ENCODE measurements at places on chromosomes 2 and 18.
A peak's percentile ranks its signal among the peaks of the same experiment; 100 is the strongest.

DNA sequence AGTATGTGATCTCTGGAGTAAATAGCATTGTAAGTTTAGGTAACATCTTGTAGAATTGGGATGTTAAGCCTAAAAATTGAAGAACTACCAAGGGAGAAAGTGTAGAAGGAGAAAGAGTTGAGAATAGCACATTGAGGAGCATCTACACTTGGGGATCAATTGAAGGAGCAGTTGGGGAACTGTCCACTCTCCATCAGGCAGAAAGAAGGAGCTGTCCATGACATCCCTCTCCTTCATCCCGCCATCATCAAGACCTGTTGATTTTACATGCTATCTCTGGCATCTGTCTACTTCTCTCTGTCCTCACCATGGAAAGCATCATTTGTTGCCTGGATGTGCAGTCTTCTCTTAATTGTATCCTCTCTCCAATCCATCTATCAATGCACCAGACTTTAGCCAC, 87.8 kb downstream of the CCDC141 start:
- DNase-seq: no peak

DNA sequence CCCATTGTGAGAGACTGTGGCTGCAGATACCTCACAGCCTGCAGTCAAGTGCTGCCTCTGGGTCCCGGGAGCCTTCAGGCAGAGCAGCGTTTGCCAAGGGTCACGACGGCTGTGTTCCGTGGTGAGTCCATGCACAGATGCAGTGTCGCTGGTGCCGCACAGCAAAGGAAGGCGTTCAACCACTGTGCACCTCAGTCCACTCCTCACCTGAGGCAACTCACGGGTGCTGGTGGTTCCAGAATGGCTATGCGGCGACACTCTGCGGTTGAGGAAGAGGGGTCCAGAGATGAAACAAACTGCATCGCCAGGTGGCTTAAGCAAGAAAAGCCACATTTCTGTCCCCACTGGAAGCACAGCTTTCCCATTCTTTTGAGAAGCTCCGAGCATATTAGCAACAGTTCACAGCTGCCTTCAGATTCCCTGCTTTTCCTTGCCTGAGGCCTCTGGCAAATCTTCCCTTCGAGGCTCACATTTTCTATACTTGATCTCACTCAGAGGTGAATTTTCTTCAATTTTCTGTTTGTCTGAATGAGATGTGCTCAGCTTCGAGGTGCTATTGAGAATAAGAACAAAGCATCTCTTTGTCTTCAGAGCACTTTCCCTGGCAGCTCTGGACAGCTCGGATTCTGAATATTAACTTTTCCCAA, 208.8 kb upstream of the TWIST2 start:
- DNase-seq: no peak

DNA sequence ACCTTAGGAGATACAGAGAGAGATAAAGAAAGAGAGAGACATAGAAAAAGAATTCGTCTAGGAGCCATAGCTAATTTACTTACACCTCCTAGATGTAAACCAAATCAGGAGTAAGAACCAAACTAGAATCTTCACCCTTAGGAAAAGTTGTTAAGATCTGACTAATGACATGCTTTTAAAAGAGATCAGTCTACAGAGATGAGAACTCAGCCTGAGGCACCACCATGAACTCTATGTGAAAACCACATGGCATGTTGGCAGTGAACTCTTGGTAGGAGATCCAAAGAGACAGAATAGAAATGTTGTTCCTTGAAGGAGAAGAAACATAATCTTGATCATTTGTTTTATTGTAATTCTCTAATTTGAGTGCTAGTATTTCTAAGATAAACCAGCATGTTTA, 585.4 kb upstream of the ID2 start:
- DNase-seq: no peak

GRCh38 chr2:23680951-23681350, 246.0 kb downstream of the ATAD2B start:
- DNase-seq: no peak

DNA sequence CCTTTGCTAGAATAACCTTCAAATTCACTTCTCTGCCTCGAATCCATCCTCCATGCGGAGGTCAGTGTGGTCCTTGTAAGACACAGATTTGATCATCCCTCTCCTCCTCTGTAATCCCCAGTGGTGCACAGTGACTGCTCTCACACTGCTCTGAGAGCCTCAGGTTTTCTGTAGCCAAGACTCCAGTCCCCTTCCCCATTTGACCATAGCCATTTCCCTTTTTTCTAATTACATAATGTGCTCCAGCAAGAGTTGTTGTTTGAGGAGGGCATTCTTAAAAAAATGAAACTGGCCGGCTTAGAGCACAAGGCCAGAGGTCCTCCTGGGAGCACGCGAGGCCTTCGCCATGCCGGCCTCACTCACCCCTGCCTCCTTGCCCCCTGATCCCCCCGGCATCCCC, 34.7 kb upstream of the LPIN1 start:
- no peak for DNase-seq

- DNase-seq: no peak
Observed at GRCh38 chr2:217742276-217742675, 260.5 kb downstream of the TNS1 start.

- no peak for DNase-seq
Observed at GRCh38 chr2:65491381-65491905, 59.0 kb upstream of the SPRED2 start.

GRCh38 chr2:31383471-31384153, 30.9 kb downstream of the XDH start:
- no peak for DNase-seq

GRCh38 chr2:222566229-222566628, 89.7 kb downstream of the FARSB start:
- DNase-seq: no peak

GRCh38 chr18:8004792-8005191, 437.7 kb downstream of the PTPRM start:
- DNase-seq: no peak

- no peak for DNase-seq
Observed at GRCh38 chr2:101187131-101187530, 35.9 kb upstream of the TBC1D8 start.

GRCh38 chr2:151823651-151824050, 4.6 kb downstream of the ARL5A start:
- DNase-seq: peak; percentile 65

GRCh38 chr2:240467659-240468302, 32.3 kb downstream of the GPC1 start:
- DNase-seq: no peak

GRCh38 chr2:101486994-101487393, 12.1 kb upstream of the RFX8 start:
- no peak for DNase-seq

DNA sequence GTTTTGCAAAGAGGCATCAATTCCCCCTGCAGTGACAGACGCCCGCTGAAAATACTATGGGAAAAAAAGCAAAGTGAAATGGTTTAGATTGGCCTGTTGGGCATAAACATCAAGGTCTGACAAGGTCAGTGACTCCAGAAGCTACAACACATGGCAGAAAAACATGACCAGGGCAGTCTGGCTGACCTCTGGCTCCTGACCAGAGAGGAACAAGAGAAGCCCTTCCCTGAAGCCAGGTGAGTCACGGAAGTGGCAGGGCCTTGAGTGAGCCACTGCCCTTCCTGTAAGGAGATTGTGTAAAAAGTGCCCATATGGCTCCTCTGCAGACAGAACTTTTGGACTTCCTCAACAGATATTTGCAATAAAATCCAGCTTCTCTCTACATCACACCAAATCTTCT, 72.0 kb downstream of the DNER start:
- no peak for DNase-seq

GRCh38 chr2:100835006-100835659, 15.2 kb downstream of the NPAS2 start:
- no peak for DNase-seq

DNA sequence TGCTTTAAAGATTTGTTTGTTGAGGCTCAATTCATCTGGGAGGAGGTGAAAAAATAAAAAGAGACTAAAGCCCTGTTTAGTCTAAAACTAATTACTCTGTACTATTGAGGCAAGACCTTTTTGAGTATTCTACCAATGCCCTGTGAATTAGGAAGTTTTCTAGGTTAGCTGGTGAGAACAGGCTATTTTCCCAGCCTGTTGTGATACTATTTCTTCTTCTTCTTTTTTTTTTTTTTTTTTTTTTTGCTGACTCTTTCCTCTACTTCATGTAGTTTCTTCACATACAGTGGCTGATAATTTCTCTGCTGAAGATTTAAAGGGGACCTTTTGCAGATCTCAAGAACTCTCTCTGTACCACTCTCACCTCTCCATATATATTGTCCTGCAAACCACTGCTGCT, 8.8 kb upstream of the TMEM87B start:
- no peak for DNase-seq

DNA sequence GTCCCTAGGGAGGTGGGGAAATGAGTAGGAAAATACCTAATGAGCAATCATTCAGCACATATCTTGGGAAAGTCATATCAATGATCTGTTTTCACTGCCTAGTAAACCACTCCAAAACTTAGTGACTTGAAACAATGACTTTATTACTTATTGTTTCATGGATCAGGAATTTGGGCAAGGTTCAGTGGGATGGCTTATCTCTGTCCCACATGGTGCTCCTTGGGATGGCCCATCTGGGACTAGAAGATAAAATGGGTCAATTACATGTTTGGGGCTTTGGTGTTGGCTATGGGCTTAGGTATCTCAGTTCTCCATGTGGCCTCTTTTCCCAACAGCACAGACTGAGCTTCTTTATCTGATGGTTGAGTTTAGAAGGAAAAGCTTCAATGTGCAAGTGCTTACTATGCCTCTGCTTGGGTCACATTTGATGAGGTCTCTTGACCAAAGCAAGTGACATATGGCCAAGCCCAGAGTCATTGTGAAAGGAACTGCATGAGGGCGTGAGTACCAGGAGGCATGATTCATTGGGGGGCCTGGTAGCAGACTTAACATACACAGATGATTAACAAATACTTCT, 218.1 kb upstream of the TNP1 start:
- DNase-seq: peak; percentile 71

GRCh38 chr2:102130647-102130991, 11.9 kb upstream of the IL1R1 start:
- DNase-seq: no peak

- no peak for DNase-seq
Observed at GRCh38 chr2:288758-289361, 969 bp upstream of the ALKAL2 start.

GRCh38 chr18:45222180-45222579, 393.1 kb upstream of the SLC14A2 start:
- DNase-seq: no peak

DNA sequence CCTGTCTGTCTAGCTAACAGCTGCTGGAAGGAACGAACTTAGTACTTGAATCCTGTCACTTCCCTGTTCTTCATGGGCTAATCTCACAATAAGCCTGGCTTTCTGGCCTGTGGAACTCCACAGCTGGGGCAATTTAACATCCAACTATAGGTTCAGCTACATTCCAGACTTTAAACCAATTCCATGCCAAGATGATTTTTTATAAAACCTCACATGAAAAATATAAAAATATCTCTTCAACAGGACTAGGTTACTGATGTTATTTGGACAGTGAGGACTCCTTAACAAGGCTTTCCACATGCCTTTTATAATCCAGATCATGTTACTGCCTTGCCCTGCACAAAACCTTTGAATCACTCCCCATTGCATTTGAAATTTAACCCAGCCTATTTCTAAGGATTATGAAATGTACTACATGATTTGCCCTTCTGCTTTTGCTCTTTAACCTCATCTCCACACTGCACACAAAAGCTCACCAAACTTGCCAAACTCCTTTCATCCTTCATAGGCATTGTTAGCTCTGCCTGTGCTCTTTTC, 863.2 kb upstream of the CHAC2 start:
- peak; percentile 16 for DNase-seq

- DNase-seq: no peak
Observed at GRCh38 chr18:12406371-12407111, 1.2 kb upstream of the PRELID3A start.

DNA sequence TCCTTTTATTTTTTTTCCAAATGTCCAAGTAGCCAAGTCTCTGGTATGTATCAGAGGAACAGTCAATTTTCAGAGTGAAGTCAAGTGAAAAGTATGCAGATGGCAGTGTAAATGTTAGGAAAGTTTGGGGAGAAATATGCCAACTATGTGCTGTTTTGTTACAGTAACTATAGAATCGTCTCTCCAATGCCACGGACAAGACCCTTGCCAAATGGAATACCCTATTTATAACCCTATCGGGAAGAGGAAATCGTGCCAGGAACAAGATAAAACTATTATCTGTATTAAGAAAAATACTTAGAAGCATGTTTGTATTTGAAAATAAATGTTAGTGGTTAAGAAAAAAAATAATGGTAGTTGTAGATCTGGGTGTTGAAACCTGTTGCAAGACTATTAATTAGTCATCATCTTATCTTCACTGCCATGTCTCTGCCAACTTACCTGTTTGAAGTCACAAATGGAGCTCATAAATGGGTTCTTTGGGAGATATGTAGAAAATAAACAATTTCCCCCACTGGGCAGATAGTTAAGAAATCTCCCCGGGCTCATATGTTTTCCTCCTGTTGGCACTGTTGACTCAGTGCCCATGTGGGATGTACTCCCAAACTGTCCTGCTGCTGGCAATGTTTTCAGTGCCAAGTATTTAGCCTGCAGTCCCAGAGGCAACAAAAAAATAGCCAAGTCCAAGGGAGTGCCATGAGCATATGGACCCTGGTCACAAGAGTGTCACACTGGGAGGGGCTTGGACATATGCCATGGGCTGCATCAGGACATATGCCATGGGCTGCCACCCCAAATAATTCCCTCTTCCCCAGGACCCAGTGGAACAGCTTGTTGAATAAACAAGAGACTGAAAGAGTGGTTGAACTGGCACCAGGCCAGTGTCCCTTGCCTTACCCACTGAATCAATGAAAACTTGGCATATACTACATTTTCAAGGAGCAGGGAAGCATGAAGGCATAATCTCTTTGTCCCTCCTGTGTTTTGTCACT, 366.9 kb downstream of the OSR1 start:
- DNase-seq: no peak

DNA sequence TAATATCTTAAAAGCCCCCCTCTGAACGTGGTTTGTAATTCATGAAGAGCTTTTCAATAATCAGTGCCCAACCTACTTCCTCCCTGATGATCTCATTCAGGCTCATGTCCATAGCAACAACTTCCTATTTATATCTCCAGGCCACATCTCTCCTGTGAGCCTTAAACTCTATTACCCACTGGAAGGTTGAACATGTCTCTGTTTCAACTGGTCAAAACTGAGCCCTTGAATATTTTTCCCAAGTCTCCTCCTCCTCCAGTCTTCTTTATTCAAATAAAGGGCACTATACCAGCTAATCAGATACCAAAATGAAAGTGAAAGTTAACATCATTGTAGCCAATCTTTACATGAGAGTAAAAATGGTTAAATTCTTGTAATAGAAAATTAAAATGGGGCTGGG, 63.7 kb upstream of the ITGA4 start:
- peak; percentile 93 for DNase-seq

- DNase-seq: no peak
Observed at GRCh38 chr2:177629357-177630024, 236.9 kb downstream of the AGPS start.

DNA sequence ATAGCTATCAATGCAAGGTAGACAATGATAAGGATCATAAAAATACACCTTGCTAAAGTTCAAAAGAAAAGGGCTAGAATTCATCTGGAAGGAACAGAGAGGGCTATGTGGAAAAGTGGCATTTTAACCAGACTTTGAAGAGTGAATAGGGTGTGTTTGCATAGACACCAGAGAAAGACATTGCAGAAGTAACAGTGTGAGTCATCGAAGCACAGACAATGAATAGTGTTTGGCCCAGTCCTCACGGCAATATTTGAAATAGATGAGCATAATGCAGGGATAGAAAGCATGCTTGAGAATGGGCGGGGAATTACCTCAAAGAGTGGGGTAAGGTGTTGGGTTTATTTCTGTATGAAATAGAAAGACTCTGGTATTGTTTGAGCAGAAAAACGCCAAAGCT, 24.2 kb downstream of the MYT1L start:
- no peak for DNase-seq
